ENCODE measurements at places on chromosomes 4 and X. TPM values are rescaled to one million over a fixed set of nuclear protein-coding genes. Genes with fewer than 3 reads are reported as not detected.

The ABLIM2 gene
- 26.8 TPM for total RNA-seq

The WAS gene
- total RNA-seq, result 4.0 TPM

The BEND2 gene
- total RNA-seq, result not detected

DNA sequence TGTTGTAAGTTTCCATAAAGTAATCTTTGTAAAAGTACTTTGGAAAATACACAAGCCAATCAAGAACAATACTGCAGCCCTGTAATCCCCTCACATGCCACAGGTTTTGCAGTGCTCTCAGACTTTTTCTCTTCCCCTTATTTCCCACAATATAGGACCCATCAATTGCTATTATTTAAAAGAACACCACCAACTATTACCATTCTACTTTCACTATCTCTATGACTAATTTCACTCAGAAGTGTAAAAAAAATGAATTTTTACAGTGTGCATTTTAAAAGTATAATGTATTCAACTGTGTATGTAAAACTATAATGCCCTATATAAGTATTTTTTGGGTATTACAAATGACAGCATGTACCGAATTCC lies 1.7 kb downstream of the ATP8A1 start:
- DNase-seq, result no peak

DNA sequence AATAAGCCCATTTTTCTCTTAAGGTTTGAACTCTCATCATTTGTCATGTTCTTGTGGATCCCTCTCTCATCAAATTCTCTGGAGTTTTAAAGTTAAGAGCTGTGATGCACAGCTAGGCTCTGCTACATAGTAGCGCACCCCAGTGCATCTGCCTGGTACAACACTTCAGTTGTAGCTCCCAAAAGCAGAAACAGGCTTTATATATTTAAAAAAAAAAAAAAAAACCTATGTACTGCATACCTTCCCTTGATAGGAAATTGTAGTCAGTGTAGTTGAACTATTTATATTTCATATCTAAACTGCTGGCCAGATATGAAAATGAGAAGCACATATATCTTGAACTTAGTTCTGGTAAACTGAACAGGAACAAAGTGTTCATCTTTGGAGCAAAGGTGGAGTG lies 131.4 kb downstream of the KLHL13 start:
- DNase-seq, result no peak
